ENCODE measurements at places on chromosomes 5 and 9.

- DNase-seq, result no peak
These were observed 55.7 kb downstream of the SH3TC2 start for GRCh38 chr5:149007174-149007573.

- DNase-seq, result no peak
These were observed 16.3 kb upstream of the DAB2 start for GRCh38 chr5:39440958-39441624.

DNA sequence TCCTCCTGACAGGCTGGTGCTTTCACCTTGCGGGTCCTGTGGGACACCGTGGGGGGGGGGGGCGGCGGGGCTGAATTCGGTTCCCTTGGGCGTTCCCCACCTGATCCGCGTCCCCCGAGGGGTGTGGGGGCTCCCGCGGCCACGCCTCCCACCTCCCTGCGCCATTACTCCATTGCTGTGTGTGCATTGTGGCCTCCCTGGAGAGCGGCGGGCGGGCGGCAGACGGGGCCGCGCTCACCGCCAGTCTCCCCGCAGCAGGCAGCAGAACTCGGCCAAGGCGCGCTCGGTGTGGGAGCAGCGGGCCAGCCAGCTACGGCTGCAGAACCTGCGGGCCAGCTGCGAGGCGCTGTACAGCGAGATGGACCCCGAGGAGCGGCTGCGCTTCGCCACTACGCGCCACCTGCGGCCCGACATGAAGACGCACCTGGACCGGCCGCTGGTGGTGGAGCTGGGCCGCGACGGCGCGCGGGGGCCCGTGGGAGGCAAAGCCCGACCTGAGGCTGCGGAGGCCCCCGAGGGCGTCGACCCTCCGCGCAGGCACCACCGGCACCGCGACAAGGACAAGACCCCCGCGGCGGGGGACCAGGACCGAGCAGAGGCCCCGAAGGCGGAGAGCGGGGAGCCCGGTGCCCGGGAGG, 145.3 kb downstream of the CACNA1B start:
- no peak for DNase-seq

DNA sequence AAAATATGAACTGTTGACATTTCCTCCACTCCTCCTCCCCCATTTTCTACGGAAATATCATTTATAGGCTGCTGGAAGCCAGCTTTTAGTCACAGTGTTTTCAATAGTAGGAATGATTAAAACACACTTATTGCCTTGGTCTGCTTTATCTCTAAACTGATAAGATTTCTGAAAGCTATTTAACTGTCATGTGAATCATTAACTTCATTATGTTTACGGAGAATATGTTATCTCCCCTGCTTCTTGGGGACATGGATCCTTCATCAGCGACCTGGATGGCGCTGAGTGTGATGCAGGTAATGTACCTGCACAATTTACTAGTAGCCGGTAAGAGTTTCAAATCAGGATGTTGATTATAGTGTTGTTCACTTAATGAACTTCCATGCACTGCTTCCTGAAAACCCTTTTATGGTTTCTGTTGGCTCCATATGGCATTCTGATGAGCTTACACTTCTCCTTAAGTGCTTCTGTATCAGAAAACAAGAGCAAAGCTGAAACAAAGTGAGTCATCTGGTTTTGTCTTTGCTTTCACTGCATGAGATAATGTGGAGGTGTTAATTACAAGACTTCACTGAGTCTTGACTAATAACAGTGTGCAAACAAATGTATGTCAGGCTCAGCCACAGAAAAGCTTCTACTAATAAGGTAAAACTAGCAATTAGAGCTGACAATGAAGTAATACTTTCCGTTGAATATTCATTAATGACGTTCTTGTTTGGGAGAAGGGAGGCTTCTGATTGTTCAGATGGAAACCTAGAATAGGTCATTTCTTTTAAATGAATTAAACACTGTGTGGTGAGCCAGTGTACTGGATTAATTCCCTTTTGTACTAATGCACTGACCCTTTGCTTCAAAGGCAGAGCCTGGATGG, 162.4 kb upstream of the ZNF608 start:
- no peak for DNase-seq

DNA sequence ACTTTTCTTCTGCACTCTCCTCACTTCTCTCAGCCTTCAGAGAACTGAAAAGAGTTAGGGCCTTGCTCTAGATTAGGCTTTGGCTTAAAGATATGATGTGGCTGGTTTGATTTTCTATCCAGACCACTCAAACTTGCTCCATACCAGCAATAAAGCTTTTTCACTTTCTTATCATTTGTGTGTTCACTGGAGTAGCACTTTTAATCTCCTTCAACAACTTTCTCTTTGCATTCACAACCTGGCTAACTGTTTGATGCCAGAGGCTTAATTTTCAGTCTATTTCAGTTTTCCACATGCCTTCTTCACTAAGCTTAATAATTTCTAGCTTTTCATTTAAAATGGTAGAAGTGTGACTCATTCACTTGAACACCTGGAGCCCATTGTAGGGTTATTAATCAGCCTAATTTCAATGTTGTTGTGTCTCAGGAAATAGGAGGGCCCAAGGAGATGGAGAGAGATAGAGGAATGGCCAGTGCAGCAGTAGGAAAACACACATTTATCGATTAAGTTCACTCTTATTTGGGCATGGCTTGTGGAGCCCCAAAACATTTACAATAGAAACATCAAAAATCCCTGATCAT, 5.9 kb downstream of the ATPSCKMT start:
- no peak for DNase-seq

- no peak for DNase-seq
These were observed 283.0 kb downstream of the CEMIP2 start for GRCh38 chr9:71485326-71485725.

GRCh38 chr5:77167063-77167462, 43.4 kb upstream of the PDE8B start:
- no peak for DNase-seq

GRCh38 chr5:134451936-134452505, 40.3 kb upstream of the CDKN2AIPNL start:
- no peak for DNase-seq

DNA sequence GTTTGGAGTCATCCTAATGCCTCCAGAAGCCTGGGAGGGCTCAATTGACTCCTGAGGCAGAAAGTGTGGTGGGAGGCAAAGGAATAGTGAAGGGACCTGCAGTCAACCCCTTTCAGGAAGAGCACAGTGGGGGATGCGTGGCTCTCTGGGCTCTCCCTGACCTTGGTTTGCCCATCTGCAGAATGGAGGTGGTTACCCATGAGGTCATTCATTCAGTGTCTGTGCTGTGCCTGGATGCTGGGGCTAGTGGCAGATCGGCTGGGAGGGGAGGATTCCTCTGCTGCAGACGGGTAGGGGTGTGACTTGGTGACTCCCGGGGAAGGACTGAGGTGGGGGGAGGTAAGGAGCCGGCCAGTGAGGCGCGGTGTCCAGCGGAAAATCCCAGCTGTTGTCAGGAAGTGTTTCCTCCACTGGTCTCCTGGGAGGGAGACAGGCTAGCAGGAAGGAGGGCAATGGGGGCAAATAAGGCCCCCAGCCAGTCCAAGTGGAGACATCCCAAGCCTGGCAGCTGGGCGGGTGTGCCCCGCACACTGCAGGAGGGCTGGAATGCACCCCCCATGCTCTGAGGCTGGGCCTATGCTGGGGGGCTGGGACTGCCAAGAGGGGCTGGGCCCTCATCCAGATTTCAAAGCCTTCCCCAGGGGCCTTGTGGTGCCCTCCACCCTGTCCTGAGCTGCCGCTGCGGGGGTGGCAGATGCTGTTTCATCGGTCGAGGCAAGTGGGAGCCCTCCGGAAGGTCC, 10.9 kb downstream of the CXXC5 start:
- no peak for DNase-seq

- no peak for DNase-seq
These were observed 33.7 kb downstream of the ADAMTS2 start for GRCh38 chr5:179311581-179311980.

DNA sequence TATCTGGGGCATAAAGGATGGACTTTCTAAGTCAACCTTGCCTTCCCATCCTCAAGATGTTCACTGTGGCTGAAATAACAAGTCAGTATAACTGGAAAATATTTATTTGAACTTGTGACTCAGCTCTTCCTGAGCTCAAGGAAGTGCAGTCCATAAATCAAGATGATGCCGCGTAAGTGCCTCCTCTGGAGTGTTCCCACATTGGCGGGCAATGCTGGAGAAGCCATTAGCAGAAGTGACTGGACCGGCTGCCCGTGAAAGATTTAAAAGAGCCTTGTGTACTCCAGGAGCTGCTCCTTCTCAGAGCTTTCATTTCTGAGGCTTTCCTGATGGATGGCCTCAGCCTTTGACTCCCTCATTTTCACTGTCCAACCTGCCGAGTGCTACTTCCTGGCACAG, 17.4 kb downstream of the TMOD1 start:
- no peak for DNase-seq

GRCh38 chr9:80134487-80134886, 562.7 kb downstream of the TLE4 start:
- no peak for DNase-seq

GRCh38 chr5:989961-990530, 18.6 kb upstream of the NKD2 start:
- DNase-seq, result no peak

DNA sequence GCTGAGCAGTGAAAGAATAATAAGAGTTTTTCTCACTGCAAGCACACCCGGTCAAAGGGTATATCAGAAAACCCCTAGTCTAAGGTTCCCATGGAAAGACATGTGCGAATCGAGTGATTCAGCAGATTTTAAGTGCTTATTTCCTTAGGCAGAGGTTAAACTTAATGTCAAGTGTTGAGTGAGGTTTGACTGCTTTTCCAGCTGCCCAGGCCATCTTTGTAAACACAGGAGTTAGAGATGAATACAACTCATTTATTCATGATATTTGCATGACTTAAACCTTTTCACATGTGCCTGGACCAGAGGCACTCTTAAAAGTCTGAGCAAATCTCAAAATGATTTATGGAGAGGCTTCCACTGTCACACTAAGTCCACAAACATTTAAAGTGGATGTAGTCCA, 137.8 kb upstream of the RGMB start:
- no peak for DNase-seq

DNA sequence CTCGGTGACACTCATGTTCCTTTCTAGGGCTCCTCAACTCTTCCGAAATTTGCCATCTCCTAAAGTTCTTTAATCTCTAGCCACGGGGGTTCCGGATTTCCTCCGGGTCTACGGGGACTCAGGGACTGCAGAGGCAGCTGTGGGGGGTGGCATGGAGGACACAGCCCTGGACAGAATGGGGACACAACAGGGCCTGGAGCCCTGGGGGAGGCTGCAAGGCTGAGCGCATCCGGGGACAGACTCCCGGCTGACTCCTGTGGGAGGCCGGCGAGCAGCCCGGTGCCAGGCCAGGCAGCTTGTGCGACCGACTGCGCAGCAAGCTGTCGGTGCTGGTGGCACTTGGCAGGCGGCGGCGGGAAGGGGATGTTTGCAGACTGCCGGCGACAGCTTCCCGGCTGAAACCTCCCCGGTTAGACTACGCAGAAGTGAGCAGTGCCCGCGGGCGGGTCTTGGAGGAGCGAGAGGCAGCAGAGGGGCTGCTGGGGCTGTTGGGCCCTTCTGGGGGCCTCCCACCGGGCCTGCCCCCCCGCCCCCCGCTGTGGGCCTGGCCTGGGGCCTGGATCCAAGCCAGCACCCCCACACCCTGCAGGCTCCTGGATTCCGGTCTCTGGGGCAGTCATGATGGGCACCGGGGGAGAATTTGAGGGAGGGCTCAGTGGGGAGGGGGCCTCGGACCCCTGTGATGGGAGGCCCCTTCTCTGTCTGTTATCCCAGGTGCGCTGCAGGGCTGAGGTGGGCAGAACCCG, 28.7 kb upstream of the UBAC1 start:
- peak; percentile 14 for DNase-seq

- DNase-seq, result no peak
These were observed 701.7 kb downstream of the SEMA5A start for GRCh38 chr5:8844206-8844605.

DNA sequence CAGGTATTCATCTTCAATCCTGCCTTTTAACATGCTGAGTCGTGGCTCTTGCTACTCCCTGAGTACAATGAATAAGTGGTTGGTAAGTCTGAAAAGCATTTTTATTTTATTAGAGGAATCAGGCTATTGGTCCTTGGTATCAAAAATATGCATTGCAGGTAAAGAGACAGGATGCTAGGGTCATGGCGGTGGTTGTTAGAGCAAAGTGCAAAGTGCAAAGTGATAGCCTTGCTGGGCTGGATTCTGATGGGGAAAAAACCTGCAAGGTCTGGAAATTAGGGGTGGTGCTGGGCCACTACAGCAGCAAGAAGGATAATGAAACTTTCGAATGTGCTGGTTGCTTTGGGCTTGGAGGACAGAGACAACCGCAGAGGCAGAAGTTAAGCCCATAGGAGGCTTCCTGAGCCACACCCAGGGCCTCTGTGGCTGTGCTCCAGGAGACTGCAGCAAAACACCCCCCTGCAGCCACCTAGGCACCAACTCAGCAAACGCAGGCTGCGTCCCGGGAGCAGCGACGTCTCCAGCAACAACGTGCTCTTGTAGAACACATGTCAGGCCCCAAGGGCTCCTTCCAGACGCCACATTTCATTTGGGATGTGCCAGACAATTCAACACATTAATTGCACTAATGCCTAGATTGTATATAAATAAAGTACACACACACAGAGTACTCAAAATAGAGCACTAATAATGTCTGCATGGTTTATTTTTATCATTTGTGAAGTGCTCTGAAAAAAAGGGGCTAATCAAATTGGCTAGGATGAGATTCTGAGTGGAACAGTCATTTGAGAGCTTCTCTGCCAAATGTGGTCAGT, 149.8 kb upstream of the RAPGEF1 start:
- DNase-seq, result no peak

- DNase-seq, result no peak
These were observed 40.0 kb downstream of the NXNL2 start for GRCh38 chr9:88574953-88575352.

GRCh38 chr5:171701100-171701541, 84.5 kb upstream of the SMIM23 start:
- no peak for DNase-seq

- DNase-seq, result no peak
These were observed 12.5 kb upstream of the RAPGEF1 start for GRCh38 chr9:131752231-131752884.

DNA sequence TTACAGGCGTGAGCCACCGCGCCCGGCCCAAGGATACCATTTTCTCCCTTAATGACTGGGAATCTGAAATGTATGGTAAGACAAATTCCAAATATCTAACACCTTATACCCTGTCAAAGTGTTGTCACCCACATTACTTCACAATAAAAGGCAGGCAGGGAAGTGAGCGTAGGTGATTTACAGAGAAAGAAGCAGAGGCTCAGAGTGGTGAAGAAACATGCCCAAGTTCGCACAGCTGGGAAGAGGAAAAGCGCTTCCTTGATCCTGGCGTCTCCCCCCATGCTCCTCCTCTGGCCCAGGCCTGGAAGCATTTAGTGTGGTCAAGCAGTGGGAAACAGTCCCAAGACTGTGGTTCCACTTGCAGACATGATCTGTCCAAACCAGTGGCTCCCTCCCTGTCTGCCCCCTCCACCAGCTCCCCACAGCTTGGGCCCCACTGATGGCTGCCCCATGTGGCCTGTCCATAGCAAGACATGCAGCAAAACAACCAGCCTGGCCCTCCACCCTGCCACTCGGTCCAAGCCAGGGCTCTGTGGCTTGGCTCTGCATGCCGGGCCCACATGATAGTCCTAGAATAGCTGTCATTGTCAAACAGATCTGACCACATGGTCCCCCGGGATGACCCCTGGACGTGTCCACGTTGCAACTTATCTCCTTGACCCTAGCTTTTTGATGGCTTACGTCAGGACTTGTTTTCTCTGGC, 107.2 kb downstream of the TTLL11 start:
- no peak for DNase-seq

GRCh38 chr9:137547687-137548543, 2.3 kb downstream of the PNPLA7 start:
- no peak for DNase-seq

Data from CD4-positive, alpha-beta T cell treated with Interleukin-12 subunit alpha and Interleukin-12 subunit beta, for 1 hour (primary cell).